Stimulated activated CD4-positive, alpha-beta T cell treated with anti-CD3 and anti-CD28 coated beads, Interleukin-15, amount 100 ng/mL, for 48 hours (primary cell): ENCODE measurements at places on chromosomes 1 and 21.

- DNase-seq, result no peak
These were observed 31.5 kb upstream of the DYRK1A start for GRCh38 chr21:37335053-37335452.

GRCh38 chr1:93542398-93542797 is 94.5 kb downstream of the FNBP1L start:
- no peak for DNase-seq

DNA sequence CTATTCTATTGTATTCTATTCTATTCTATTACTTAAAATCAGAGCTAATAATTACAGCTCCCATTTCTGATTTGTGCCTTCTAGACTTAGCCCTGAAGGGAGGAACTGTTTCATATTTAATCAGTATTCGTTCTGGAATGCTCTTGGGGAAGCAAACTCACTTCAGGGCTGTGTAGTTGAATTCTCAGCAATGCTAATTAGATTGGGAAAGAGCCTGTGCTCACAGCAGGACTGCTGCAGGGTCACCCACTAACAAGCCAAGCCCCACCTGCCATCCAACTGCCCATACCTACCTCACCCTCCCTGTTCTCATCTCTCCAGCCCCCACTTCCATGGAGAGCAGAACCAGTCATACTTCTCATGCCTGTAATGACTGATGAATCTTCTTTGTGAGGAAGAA is 464.2 kb downstream of the PTPRU start:
- no peak for DNase-seq

GRCh38 chr1:216562383-216562782 is 139.1 kb upstream of the USH2A start:
- DNase-seq, result no peak

DNA sequence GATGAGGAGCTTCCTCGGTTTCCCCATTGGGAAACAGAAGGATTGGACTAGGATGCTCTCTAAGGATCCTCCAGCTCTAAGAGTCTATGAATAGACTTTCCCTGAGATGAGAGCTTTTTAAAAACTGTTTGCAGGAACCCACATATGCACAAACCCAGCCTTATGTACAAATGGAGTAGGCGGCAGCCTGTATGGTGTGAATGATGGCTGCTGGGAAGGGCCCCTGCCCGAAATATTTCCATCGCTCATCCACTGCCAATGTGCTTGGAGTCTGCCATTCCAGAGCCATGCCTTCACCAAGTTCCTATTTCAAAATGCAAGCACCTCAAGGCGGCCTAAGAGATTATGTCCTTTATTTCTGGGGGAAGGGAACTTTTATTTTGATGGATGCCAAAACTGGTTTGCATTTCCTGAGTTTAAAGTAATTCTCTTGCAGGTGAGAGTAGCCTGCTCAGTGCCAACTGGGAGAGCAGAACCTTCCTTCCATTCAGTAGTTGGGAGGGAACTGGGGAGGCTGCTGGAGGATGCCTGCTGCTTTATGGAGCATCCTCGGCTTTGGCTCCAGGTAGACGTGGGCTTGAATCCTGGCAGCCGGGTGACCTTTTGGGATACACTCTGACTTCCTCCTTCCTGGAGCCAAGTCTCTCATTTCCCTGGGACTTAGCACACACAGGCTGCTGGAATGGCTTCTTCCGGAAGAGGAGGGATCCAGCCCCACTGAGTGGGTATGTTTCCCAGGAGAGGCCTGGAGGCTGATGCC is 165.9 kb downstream of the ACTL8 start:
- DNase-seq, result no peak

DNA sequence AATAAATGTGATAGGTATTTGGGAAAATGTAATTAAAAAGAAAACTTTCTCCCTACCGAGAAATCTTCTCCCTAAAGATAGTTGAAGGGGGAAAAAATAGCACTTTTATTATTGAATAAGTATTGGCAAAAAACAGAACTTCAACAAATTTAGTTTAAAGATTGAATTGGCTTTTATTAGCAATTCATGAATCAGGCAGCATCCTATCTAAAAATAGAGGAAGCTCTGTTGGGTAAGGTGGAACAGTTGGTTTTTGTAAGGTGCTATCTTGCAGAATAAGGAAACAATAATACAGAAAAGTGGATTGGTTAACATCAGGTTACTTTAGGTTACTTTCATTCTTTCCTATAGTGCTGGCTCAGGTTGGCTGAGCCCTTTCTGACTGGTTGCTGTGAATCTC is 62.8 kb downstream of the FH start:
- no peak for DNase-seq

- no peak for DNase-seq
These were observed 109.2 kb downstream of the DDX20 start for GRCh38 chr1:111864862-111865261.

GRCh38 chr1:33007190-33008050 is 29.3 kb downstream of the AK2 start:
- DNase-seq, result no peak

DNA sequence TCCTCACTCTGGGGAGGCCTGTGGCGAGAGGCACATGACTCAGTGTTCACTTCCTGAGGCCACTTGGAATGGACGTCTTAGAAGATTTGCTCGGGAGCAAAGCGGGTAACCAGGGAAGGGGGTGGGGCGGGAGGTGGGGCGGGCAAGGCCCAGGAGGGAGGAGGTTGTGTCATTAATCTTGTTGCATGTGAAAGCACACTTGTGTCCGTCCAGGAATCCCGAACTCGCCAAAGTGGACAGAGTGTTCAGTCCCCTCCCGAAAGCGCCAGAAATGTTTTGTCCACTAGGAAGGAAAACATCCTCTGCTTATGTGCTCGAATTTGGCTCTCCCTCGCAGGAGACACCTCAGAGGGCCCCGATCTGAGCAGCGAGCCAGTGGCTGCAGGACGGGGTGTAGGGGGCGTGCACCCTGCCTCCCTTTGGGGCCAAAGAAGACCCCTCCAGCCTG is 84.2 kb downstream of the SPSB1 start:
- DNase-seq, result no peak

DNA sequence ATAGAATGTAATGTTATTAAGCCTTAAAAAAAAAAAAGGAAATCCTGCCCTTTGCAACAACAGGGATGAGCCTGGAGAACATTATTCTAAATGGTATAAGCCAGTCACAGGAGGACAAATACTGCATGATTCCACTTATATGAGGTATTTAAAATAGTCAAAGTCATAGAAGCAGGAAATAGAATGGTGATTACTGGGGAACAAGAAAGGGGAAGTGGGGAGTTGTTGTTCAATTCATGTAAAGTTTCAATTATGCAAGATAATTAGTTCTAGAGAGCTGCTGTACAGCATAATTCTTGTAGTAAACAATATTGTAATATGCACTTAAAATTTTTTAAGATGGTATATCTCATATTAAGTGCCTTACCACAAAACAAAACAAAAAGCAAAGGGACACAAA is 13.2 kb downstream of the FCER1A start:
- no peak for DNase-seq

GRCh38 chr1:205746757-205747412 is 3.1 kb downstream of the NUCKS1 start:
- no peak for DNase-seq

DNA sequence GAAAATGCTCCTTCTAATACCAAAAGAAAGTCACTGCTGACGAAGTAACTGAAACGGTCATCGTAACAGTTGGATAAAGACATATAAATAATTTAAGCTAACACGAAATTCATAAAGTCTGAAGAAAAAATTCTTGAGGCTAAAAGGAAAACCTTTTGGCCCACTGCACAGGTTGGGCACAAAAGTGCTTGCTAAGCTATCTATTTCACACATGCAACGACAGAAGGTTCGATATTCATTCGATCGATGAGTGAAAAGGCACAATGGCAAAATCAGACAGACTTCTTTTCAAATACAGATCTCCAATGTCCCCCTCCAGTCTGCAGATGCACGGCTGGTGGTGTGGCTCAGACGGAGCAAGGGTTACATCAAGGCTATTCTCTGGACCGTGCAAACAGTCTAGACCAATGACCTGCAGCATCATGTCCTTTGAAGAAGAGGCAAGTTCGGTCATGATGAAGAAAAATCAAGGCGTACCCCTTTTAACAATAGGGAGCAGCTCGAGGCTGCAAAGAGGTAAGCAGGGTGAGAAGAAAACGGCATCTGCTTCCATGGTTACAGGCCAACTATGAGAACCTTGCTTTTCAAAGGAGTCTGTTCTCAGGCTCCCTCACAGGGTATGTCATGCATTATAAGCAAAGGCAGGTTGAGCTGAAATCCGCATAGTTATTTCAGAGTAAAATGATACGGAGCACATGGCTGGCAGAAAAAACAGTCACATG is 579.6 kb downstream of the USP25 start:
- DNase-seq, result no peak

GRCh38 chr1:13960375-13960987 is 260.5 kb downstream of the PRDM2 start:
- peak; percentile 53 for DNase-seq

DNA sequence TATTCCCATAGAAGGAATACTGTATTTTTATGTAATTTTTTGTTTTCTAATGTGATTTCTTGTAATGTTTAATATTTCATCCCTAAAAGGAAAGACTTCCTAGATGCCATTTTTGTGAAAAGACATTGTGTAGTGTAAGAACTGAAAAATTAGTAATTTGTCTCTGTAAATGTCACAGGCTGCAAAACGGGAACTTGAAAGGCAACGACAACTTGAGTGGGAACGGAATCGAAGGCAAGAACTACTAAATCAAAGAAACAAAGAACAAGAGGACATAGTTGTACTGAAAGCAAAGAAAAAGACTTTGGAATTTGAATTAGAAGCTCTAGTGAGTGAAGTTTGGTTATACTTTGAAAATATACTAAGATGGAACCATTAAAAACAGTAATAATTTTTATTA is 132.2 kb downstream of the ITSN1 start:
- no peak for DNase-seq
